ENCODE measurements at places on chromosomes 7 and 10.

DNA sequence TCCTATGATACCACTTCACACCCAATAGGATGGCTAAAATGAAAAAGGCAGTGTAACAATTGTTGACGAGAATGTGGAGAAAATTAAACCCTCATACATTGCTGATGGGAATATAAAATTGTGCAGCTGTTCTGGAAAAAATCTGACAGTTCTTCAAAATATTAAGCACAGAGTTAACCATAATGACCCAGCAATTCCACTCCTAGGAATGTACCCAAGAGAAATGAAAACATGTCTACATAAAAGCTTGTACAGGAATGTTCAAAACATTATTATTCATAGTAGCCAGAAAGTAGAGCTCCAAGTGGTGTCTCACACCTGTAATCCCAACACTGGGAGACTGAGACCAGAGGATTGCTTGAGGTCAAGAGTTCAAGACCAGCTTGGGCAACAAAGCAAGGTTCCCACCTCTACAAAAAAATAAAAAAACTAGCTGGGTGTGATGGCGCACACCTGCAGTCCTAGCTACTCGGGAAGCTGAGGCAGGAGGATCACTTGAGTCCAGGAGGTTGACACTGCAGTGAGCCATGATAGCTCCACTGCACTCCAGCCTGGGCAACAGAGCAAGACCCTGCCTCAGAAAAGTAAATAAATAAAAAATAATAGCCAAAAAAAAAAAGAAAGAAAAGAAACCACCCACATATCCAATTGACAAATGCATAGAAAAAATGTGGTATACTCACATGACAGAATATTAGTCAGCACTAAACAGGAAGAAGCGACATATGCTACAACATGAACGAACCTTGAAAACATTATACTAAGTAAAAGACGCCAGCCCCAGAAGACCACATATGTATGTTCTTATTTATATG is 5.0 kb downstream of the RHEB start:
- DNase-seq, result no peak

DNA sequence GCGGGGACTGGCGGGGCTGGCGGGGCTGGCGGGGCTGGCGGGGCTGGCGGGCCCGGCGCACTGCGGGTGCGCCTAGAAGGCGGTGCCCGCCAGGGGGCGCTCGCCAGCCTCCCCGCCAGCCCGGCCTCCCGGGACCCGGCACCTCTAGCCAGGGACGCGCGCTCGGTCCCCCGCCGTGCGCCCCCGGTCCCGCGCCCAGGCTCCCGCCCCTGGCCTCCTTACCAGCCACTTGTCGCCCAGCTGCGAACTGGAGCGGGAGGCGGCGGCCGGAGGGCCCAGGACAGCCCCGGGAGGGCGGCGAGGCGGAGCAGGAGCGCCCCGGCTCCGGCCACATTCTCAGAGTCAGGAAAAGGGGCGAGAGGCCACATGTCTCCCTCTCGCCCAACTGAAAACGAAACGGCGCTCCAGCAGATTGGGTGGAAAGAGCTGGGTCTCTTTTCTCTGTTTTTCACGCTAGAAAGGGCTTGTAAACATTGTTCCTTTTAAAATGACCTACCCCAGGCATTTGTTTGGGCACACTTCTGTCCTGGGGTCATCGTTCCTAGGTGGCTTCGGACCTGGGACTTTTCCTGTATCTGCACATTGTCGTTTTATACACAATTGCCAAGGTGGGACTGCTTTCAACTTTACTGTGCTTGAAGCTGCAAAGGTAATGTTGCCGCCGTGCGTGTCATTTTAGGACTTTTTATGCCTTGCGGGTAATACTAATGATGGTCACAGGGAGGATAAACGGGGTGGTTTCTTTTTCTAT is 378 bp upstream of the PRKCQ start:
- DNase-seq, result peak; percentile 90

GRCh38 chr7:69476416-69476815 is 121.9 kb upstream of the AUTS2 start:
- no peak for DNase-seq

DNA sequence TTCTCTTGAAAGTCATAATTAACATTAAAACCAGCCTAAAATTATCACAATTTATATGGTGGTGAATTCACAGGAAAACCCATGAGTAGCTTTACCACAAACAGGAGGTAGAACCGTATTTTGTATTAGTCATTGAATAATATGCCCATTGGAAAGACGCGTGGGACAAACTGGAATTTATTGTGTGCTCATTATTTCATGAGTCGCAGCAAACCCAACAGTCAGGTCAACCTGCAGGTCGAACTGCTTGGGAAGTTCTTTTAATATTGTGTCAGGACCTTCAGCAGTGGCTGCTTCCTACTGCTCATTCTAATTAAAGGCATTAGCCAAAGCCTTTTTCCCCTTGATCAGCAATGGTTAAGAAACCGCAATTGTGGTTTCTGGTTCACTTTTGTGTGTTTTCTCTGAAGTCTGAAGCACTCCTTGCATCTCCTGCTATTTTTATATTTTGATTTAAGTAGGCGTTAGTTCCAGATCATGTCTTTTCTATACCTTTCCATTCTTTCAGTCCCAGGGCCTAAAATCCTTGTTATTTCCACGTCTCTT is 100.1 kb downstream of the RAB11FIP2 start:
- DNase-seq, result no peak

DNA sequence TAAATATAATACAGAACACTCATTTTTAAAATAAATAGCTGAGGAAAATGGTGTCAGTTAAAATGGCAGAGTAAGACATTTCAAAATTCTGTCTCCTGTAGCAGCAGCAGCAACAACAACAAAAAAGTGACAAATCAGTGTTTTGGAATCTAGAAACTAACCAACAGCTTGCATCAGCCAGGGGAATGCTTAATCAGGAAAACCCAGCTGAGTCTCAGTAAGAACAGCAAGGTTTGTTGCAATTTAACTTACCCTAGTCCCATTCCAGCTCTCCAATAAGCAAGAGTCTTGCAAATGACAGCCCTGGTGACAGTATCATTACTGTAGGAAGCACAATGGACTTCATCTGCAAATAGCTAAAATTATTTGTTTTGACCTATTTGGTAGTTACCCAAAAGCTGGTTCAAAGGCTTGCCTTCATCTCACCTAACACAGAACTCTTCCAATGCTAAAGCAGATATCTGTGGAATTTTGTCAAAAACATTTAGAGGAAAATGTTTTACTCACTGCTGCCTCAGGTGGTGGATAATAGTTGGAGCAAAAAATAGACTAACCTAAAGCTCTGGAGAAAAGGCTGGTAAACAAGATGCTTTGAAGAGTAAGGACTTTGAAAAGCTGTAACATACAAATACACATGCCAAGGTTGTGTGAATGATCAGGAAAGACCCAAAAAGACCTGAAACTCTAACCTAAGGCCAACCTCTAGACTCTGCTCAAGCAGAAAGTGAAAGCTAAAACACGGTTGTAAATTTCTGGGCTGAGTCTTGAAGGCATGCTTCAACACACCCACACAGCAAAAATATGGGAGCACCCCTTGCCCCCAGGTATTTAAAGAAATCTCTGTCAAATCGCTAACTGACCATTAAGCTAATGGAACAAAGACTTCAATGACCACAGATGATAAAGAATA is 9.9 kb upstream of the ARHGAP22 start:
- DNase-seq, result no peak

DNA sequence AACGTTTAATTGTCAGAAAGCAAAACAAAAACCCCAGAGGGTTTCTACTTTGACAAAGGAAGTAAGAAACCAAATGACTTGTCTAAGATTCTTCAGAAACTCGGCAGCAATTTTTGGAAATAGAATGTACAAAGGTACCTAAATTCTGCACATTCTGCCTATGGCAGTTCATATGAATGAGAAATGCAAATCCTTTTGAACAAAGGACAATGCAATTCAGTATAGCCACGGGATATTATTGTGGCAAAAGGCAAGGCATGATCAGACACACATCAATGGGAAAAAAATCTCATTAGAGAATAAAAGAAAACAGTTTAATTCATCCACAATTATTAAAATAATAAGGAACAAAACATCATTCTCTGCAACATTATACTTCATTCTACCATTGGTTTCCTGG is 93.4 kb downstream of the SEMA3C start:
- no peak for DNase-seq

- no peak for DNase-seq
Measured at GRCh38 chr10:57706016-57706415, 561.7 kb downstream of the IPMK start.

GRCh38 chr10:21512573-21513404 is 12.7 kb downstream of the SKIDA1 start:
- no peak for DNase-seq

DNA sequence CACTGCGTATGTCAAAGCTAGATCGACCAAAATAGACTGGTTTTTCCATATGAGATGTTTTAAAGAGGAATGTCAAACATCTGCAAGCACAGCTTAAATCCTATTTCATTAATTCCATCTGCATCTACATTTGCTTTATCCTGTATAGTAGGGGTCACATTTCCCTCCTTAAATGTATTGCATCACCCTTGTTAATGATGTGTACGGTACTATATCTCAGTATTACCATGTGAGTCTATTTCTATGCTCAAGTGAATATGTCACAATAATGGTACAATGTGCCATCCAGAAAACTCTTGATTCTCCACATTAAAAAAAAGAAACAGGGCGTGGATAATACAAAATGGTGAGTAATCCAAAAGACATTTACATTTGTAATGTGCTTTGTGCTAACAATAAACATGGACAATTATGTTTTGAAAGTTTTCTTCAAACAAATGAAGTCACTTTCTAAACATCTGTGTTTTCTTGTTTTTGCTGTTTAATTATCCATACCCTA is 56.6 kb downstream of the TWIST1 start:
- DNase-seq, result no peak

- no peak for DNase-seq
Measured at GRCh38 chr7:128203047-128203491, 38.0 kb upstream of the LEP start.

GRCh38 chr7:6209340-6209739 is 63.1 kb downstream of the CYTH3 start:
- no peak for DNase-seq

DNA sequence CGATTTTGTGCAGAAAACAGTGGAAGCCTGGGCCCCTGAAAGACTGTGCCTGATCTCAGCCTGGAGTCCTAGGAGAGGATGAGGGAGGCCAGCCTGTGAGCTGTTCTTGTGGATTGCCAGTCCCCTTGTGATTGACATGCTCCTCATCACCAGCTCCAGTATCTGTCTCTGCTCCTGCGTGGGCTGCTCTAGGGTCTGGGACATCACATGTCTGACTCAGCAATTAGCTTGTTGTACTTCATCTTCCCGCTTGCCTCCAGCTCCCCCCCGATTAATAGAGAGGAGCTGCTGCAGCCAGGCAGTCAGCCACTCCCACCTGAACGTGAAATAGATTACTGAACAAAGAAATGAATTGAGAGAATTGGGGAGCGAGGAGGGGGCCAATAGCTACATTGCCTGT is 99.6 kb upstream of the TBX20 start:
- no peak for DNase-seq

DNA sequence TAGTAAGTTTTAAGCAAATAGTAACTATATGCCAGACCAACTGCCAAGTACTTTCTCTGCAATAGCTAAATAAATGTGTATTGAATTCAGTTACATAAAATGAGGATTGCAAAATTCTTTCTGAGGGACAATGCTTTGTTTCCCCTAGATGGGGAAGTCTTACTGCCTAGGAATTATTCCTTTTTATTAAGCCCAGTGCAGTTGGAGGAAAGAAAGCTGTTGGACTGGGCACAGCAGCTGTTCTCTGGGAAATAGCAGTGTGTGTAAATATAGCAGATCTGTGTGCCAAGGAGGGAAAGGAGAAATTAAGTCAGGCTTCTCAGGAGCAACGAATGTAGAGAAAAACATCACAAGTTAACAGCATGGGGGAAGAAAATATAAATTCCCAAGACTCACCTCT is 77.1 kb downstream of the SEC23IP start:
- no peak for DNase-seq

GRCh38 chr10:70175516-70175915 is 5.2 kb upstream of the SAR1A start:
- DNase-seq, result no peak

GRCh38 chr10:76906256-76906655 is 731.4 kb downstream of the KCNMA1 start:
- no peak for DNase-seq

DNA sequence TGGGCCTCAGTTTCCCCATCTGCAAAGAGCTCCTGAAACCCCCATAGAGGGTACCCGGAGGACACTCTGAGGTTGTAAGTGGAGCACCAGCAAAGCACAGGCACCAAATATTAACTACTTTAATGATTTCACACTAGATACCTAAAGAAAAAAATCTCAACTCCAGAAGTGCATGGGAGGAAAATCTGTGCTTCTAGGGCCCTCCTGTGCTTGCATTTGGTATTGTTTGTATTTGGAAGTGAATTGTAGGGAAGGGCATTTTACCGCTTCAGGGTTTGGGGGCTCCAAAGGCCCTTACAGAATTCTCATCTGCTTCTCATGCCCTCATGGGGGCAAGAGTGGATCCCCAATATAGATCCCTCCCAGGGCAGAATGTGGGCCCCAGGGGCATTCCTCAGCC is 22.4 kb upstream of the DRGX start:
- no peak for DNase-seq

DNA sequence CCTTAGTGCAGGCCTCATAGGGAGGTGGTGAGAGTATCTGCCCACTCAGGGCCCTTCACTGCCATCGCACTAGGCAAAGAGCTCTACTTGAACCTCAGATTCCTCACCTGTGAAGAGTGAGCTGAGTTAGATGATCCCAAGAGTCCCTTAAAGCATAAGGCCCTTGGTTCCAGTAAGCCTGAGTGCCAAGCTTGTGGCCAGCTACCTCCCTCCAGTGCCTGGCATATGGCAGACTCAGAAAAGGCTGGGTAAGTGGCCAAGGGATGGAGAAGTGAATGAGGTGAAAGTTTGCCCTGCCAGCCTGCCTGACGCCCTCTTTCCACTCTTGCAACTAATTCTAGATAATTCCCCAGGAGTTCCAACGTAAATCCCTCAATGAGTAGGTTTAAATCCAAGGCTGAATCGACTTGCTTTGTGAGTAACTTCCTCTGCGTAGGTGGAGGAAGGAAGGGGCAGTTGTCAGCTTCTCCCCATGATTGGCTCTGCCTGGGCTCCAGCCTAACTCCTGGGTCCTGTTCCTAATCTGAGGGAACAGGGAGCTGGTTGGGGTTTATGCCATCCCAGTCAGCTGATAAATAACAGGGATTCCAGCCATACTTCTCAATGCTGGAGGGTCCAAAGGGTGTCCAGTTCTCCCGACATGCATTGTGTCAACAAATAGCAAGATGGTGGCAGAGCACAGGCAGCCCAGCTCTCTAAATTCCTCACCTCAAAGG is 14.2 kb downstream of the DUSP5 start:
- no peak for DNase-seq
